Spleen (tissue), 13 donors: ENCODE measurements at places on chromosomes 4 and X.

DNA sequence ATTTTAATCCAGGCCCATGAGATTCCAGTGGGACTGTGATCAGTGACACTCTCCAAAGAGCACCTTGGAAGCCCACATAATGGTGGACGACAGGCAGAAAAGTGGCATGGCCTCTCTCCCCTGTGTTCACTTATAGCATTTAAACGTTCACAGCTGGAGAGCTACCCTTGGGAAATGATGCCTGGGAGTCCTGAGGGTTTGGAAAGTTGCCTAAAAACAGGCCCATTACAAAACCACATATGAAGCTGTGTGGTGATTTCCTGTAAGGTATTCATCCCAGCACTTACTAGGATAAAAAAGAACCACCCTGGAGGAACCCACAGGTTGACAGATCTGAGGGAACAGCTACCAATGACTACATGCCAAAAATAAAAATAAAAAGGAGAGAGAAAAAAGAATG lies 193.2 kb downstream of the RASL11B start:
- no peak for DNase-seq

- no peak for DNase-seq
Measured at GRCh38 chr4:152763796-152764195, 15.7 kb downstream of the TIGD4 start.

- no peak for DNase-seq
Measured at GRCh38 chr4:127732623-127733328, 2.6 kb downstream of the SLC25A31 start.

- DNase-seq = peak; percentile 60
Measured at GRCh38 chr4:7652006-7652405, 217.3 kb upstream of the PSAPL1 start.

DNA sequence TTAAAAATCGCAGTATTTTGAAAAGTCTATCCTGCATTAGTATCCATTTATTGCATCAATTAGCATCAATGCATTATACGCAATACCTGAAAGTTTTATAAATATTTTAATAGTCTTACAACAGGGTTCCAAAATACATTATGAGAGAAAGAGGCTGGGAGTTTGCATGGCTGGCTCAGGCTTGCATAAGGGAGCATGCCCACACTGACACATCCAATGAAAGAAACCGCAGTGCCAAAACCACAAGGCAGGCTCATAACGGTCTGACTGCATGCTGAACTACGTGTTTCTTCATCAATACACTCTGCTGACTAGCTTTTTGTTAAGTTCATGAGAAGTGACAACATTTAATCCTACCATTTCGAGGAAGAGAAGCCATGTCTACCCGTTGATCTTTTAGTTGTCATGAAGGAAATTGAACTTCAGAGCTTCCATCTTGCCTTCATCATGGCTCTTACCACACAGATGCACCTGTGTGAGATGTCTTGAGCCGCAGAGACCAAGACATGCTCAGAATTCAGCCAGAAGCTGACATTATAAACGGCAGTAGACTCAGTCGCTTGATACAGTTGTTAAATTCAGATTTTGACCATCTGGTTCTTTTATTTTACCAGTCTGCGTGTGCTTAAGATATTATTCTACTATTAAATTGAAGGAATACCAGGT lies 168.8 kb upstream of the FRG1 start:
- no peak for DNase-seq

DNA sequence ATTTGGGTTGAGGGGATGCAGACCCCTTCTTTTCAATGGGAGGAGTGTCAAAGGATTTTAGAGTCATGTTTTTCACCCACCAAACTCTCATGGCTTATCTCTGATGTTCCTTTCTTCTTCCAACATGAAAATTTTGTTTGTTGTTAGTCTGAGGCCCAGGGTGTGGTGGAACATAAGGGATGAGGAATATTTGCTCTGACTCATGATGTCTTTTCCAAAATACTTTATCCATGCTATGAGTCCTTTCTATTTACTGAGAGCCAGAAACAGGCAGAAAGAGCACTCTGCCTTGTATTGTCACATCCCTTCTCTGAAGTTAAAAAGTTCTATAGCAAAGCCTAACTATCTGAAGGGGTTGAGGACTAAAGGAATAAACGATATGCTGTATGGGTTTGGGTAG lies 61.6 kb upstream of the GYPA start:
- DNase-seq = no peak

GRCh38 chr4:113469926-113470325 lies 291.6 kb downstream of the CAMK2D start:
- no peak for DNase-seq

DNA sequence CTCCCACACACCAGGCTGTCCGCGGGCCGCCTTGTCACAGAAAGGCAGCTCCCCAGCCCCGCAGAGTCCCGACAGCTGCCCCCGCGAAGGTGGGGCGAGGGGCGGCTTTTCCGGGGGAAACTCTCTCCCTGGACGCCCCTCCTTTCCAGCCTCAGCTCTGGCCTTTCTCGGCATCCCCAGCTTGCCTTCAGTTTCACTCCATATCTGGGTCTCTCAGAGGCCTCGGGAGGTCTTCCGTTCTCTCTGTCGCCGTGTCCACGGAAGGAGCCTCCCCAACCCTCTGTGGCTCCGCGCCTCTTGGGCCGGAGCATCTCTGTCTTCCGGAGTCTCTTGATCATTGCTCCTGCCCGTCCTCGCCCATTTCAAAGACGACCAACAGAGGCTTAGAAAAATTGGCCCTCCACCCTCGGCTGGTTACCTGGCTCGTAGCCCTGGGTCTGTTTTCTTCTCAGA lies 6.1 kb upstream of the MSX1 start:
- DNase-seq = peak; percentile 71

GRCh38 chr4:100742045-100742444 lies 224.2 kb upstream of the EMCN start:
- DNase-seq = no peak

- no peak for DNase-seq
Measured at GRCh38 chrX:41596596-41596995, 92.2 kb upstream of the GPR34 start.

DNA sequence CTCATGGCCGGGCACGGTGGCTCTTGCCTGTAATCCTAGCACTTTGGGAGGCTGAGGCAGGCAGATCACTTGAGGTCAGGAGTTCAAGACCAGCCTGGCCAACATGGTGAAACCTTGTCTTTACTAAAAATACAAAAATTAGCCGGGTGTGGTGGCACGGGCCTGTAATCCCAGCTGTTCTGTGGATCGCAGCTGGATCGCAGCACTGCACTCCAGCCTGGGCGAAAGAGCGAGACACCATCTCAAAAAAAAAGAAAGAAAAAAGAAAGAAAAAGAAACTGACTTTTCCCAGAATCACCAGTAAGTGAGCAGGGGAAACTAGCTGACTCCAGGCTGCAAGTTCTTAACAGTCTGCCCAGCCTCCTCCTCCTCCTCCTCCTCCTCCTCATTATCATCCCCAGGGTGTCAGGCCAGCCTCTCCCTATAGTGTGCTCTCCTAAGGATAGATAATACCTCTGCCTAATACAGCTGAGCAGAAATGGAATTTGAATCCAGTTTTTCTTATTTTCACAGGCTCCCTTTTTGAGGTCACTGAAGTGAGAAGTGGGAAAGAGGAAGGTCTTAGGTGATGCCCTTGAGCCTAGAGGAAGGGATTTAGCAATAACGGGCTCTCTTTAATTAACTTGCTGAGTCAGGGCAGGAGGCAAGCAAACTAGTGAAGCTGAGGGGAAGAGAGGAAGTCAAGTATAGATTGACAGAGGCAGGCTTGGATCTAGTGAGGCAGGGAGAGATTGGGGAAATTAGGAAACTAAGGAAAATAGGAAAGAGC lies 11.8 kb upstream of the ELF2 start:
- DNase-seq = no peak

- DNase-seq = no peak
Measured at GRCh38 chrX:69088171-69088938, 76.9 kb downstream of the PJA1 start.

DNA sequence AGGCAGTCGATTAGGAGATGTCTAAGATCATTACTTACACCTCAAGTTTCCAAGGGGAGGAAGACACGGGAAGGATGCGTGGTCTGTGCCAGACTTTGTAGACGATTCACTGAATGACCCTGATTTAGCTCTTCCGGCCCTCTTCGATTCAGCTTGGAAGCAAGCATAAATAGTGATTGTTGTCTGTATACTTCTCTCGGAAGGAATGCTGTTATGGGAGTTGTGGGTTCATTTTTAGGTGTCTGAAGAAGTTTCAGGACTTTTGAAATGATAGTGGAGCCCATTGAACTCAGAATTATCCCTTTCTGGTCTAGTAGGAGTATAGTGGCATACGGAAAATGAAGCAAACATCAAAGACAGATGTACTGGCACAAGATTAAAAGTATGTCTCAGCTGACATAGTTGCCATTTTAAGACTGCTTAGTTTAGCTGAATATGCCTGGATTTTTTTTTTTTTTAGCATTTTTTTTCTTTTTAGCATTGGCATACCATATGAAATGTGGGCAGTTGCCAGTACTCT lies 1.0 kb upstream of the ANKRD17 start:
- DNase-seq = no peak

GRCh38 chrX:151973060-151973661 lies 1.3 kb downstream of the GABRE start:
- DNase-seq = no peak

DNA sequence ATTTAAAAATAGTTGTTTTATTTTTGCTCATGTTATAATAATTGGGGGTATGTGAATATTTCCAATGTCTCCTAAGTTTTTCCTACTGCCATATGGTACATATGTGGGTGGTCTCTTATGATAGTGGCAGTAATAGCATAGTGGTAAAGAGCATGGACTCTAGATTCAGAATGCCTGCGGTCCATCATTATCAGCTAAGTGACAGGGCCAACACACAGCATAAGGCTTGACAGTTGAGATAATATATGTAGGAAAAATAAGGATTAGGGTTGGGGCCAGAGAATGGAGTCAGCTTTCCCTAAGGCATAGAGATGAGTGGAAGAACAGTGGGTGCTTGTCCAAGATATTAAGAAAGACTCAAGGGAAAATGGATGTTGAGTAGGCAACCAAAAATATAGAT lies 2707.5 kb downstream of the PCDH7 start:
- DNase-seq = no peak

DNA sequence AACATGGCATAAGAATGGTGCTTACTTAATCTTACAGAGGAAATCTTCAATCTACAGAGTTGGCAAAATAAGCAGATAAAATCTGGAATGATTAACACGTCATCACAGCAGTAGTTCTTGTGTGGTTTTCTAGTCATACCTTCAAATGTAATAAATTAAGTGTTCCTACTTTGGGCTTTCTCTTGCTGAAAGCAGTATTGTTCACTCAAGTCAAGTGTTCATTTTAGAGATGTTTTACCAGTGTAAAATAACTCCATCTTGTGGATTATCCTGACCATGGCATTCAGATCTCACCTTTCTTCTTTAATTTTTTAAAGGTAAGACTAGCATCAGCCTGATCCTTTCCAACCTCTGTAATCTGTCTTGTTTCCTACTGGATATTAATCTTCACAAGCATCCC lies 72.9 kb downstream of the ADAMTS3 start:
- DNase-seq = no peak

GRCh38 chr4:2795300-2795892 lies 2.5 kb downstream of the SH3BP2 start:
- DNase-seq = peak; percentile 81

GRCh38 chr4:169342159-169342860 lies 71.6 kb upstream of the SH3RF1 start:
- DNase-seq = no peak

DNA sequence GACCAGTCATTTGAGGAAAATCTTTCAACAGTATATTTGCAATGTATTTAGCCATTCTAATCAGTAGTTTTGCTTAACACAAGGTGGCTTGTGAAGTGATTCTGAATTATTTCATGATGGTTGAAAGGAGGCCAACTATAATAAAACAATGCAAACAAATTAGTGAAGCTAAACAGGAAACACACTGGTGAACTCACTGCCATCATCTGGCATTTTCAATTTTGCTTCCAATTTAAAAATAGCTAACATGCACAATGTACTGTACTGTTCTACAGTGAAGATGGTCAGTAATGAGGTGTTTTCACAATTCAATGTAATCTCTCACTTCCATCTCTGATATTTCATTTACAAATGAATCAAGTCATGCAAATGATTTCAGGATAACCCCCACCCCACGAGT lies 31.1 kb downstream of the PGRMC2 start:
- DNase-seq = no peak

DNA sequence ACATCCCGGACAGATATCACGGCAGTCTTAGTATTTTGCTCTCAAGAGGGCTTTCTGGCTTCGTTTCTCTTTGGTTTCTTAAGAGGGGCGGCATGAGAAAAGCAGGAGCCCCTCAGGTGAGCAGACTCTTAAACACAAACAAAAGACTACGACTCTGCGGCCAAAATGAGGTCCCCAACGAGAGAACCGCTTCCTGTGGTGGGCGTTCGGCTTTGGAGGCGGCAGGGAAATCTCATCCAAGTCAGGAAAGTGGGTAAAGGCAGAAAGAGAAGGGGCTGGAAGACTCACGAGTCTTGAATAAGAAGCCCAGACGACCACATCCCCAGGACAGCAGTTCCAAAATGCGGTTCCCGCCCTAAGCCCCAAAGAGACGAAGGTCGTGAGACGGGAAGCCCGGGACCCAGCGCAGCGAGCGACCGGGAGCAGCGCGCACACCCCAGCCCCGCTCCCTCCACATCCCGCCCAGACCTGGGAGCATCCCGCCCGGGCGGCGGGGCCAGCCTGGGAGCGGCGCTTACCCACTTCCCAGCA lies 409 bp downstream of the UGDH start:
- DNase-seq = no peak

DNA sequence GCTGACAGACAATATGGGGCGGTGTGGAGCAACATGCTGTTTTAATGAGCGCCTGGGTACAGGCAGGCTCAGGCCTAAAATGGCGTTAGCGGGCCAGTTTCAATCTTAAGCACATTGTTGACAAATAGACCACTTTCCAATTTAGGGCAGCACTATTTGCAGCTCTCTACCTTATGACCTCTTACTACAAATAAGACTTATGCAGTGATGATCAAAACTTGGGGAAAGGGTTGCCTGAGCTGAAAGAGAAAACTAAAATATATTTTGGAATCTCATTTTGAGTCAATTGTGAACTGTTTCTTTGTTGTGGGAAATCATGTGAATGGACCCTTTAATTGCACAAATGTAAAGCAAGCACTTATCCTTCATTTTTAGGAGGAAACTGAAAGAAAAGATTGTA lies 25.5 kb upstream of the GPAT3 start:
- DNase-seq = no peak

GRCh38 chr4:78551420-78552351 lies at the start of gene ANXA3:
Gene ANXA3, plus strand, starts transcription at chr4:78551770. Its CDS starts 2,704 bp downstream, at chr4:78554474.
- peak; percentile 89 for DNase-seq

GRCh38 chr4:113759696-113760093 lies 1.8 kb downstream of the CAMK2D start:
- DNase-seq = no peak

DNA sequence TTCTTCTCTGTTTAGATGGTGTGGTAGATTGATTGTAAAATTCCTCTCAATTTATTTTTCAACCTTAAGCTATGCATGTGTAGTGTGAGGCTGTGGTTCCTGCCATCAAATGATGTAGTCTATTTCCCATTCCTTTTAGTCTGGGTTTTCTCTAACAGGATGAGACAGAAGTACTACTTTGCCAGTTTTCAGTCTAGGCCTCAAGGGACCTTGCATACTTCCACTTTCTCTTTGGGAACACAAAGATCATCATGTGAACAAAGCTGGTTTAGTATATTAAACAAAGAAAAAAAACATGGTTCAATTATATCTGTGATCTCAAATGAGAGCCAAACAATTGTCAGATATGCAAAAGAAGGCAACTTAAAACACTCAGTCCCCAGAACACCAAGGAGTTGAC lies 1284.0 kb downstream of the RAPGEF2 start:
- no peak for DNase-seq

GRCh38 chrX:10326578-10326977 lies 169.8 kb downstream of the CLCN4 start:
- DNase-seq = no peak
